ENCODE measurements at places on chromosomes 16 and 17.

DNA sequence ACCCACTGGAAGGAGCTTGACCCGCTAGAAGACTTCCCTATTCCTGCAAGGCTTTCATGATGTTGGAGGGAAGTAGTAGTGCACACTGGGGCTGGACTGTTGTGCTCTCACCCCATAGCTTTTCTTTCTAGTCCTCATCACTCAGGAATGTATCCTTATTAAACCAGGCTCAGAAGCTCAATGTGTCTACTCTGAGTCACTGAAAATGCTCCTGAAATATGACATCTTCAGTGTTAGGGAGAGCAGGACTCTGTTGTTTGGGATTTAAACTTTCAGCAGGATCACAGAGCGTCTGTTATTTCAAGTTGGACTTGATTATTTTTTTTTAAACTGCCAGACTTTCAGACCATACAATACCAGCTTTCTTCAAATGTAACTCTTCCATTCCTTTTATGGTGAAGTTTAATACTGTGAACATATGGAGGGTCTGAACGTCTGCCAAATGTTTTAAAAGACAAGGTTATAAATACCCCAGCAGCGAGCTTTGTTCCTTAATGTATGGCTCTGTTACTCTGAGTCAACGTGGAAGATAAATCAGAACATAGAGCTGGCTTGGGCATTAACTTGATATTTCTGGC is 257.5 kb downstream of the CDH11 start:
- DNase-seq, result no peak
- H3K4me1 ChIP-seq, result no peaks in the 10 kb centered on the region
- no peaks in the 10 kb centered on the region for H3K27me3 ChIP-seq
- no peaks in the 10 kb centered on the region for H3K36me3 ChIP-seq
- H3K4me3 ChIP-seq, result no peak overlapping the region
- no peak overlapping the region for H3K27ac ChIP-seq

DNA sequence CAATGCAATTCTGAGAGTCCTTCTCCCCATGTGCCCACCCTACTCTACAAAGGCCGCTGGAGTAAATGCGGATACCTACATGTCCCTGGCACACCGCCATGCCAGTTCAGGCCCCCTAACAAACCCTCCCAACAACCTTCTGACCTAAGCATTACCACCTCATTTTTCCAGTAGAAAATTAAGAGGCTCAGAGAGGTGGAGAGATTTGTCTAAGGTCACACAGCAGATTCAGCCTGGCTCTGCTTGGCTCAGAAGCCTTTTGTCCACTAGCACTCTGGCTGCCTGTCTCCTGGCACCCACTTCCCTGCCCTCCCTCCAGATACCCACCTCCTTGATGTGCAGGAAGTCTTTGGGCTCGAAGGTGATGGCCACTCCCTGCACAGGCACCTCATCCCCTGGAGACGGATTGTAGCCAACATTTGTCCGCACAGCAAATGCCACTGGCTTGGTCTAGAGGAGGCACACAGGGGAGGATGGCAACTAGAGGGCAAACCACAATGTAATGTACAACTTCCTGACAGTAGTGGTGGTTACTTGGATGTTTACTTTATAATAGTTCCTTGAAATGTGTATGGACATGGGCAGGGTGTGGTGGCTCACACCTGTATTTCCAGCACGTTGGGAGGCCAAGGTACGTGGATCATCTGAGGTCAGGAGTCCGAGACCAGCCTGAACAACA is 10.2 kb downstream of the CACNB1 start:
- H3K36me3 ChIP-seq, result peaks cover 99% of the 10 kb centered on the region
- H3K27ac ChIP-seq, result no peak overlapping the region
- H3K27me3 ChIP-seq, result no peaks in the 10 kb centered on the region
- no peak for DNase-seq
- H3K4me1 ChIP-seq, result no peaks in the 10 kb centered on the region
- no peak overlapping the region for H3K4me3 ChIP-seq

GRCh38 chr16:81185416-81185815 is 53.1 kb upstream of the BCO1 start:
- peaks cover 15% of the 10 kb centered on the region for H3K4me1 ChIP-seq
- no peaks in the 10 kb centered on the region for H3K27me3 ChIP-seq
- no peak overlapping the region for H3K4me3 ChIP-seq
- no peak overlapping the region for H3K27ac ChIP-seq
- no peak for DNase-seq

GRCh38 chr17:22270381-22270780 is 578.1 kb downstream of the KCNJ18 start:
- DNase-seq, result no peak
- H3K27ac ChIP-seq, result no peak overlapping the region
- no peaks in the 10 kb centered on the region for H3K36me3 ChIP-seq
- H3K4me1 ChIP-seq, result no peaks in the 10 kb centered on the region
- no peaks in the 10 kb centered on the region for H3K27me3 ChIP-seq

GRCh38 chr16:73329358-73330286 is 281.7 kb upstream of the ZFHX3 start:
- no peak overlapping the region for H3K27ac ChIP-seq
- H3K36me3 ChIP-seq, result no peaks in the 10 kb centered on the region
- H3K27me3 ChIP-seq, result no peaks in the 10 kb centered on the region
- H3K4me1 ChIP-seq, result no peaks in the 10 kb centered on the region

DNA sequence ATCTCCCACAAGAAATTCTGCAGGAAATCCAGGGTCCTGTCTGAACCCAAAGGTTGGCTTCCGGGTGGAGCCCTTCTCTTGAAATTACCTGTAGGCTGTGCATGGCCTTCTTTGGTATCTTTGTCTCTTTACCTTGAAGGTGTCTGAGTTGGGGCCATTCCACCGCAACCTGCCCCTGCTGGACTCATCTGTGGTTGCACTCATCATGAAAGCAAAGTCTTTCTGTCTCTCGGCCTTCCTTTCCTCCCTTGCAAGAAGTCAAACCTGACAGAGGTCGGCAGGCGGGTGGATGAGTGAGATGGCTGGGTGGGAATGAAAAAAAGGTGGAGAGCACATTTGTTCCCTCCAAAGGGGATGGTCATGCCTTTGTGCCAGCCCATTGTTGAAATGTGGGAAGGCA is 25.1 kb downstream of the SALL1 start:
- DNase-seq, result no peak
- H3K4me1 ChIP-seq, result no peaks in the 10 kb centered on the region
- no peak overlapping the region for H3K4me3 ChIP-seq
- no peaks in the 10 kb centered on the region for H3K27me3 ChIP-seq

DNA sequence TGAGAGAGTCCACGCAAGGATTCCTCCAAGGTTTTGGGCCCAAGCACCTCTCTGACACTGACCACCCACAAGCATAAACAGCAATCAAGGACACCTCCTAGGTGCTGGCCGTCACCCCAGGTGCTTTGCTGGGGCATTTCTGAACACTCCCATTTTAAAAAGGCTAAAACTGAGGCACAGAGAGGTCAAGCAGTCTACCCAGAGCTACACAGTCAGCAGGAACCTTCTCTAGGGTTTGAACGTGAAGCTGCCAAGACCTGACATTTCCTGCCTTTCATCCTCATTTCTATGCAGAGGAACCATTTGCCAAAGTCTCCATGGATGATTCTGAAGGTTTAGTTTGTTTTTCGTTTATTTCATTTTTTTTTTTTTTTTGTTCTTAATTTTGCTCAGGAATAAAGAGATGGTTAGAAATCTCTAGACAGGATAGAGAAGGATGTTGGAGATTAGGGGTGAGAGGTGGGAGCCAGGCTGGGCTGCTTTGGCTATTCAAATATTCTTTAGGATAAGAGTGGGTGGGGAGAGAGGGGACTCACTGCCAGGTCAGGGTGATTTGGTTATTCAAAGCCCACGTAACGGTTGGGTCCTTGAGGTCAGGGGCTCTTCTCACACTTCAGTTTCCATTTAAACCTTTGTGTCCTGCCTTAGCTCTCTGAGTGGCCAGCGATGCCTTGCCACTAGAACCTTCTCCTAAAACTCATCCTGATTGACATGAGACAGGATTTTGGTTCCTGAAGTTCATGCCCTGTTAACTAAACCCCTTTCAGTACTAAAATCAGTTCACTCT is 6.2 kb downstream of the PLCG2 start:
- DNase-seq, result no peak
- H3K4me3 ChIP-seq, result no peak overlapping the region
- H3K27ac ChIP-seq, result no peak overlapping the region
- H3K4me1 ChIP-seq, result no peaks in the 10 kb centered on the region
- H3K36me3 ChIP-seq, result no peaks in the 10 kb centered on the region

DNA sequence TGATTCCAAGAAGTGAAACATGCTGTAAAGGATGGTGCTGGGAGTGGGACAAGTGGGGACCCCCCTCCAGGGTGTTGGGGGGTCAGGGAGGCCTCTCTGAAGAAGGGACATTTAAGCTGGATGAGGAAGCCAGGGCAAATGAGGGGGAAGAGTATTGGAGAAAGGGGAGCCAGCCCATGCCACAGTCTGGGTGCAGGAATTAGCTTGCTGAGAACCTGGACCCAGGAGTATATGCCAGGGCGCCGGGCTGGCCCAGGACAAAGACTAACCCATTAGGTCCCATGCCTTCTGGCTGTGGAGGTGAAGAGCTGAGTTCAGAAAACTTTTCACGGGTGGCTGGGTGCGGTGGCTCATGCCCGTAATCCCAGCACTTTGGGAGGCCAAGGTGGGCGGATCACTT is 45.6 kb upstream of the PIK3R6 start:
- no peak overlapping the region for H3K4me3 ChIP-seq
- no peaks in the 10 kb centered on the region for H3K27me3 ChIP-seq
- peak; percentile 21 for DNase-seq
- no peaks in the 10 kb centered on the region for H3K4me1 ChIP-seq
- H3K27ac ChIP-seq, result no peak overlapping the region

- H3K27ac ChIP-seq, result peak overlapping the region; percentile 99
- no peaks in the 10 kb centered on the region for H3K27me3 ChIP-seq
- no peak for DNase-seq
- H3K4me3 ChIP-seq, result no peak overlapping the region
Observed at GRCh38 chr17:50184064-50184463, 17.4 kb downstream of the COL1A1 start.

DNA sequence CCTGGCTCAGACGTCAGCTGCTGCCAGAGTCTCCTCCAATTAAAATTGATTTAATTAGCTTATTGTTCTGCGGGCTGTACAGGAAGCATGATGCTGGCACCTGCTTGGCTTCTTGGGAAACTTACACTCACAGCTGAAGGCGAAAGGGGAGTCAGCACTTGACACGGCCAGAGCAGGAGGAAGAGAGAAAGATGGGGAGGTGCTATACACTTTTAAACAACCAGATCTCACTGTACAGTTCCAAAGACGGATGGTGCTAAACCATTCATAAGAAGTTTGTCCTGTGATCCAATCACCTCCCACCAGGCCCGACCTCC is 1.4 kb upstream of the PRDM7 start:
- no peak overlapping the region for H3K4me3 ChIP-seq
- no peaks in the 10 kb centered on the region for H3K36me3 ChIP-seq
- no peaks in the 10 kb centered on the region for H3K4me1 ChIP-seq
- no peak for DNase-seq

DNA sequence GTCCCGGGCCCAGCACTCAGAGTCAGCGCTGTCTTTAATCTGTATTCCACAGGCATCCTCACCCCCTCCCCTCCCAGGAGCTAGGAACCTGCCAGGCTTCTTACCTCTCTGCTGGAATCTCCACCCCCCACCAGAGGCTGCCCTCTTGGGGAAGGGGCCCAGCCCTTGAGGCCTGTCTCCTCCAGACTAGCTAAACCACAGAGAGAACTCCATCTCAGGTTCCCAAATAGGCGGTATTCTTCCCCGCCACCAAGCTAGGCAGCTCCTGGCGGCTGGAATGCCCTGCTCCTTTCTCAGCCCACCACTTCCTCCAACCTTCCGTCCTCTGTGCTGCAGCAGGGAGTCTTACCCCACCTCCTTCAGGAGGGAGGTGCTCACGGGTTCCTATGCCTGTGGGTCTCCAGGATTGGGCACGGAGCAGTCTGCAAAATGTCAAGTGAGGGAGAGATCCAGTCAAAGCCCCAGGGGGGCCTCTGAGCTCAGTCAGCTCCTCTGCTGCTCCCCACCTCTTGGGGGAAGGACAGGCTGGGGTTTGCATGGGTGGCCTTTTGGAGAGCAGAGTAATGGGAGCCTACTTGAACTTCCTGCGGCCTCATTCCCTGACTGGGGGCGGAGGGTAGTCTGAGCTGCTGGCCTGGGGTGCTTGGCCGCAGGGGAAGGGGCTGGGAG is 55.7 kb downstream of the SREBF1 start:
- H3K36me3 ChIP-seq, result no peaks in the 10 kb centered on the region
- no peaks in the 10 kb centered on the region for H3K27me3 ChIP-seq
- peak overlapping the region; percentile 76 for H3K4me3 ChIP-seq
- DNase-seq, result no peak
- peak overlapping the region; percentile 82 for H3K27ac ChIP-seq

DNA sequence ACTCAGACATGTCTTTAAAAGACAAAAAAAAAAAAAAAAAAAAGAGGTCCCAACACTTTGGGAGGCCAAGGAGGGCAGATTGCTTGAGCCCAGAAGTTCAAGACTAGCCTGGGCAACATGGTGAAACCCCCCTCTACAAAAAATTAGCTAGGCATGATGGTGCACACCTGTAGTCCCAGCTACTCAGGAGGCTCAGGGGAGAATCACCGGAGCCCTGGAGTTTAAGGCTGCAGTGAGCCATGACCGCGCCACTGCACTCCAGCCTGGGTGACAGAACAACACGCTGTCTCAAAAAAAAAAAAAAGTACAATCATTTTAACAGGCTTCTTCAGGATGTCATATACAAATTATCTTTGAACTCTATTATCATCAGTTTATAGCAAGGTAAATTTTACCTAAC is 22.0 kb downstream of the C16orf87 start:
- H3K36me3 ChIP-seq, result no peaks in the 10 kb centered on the region
- no peak overlapping the region for H3K27ac ChIP-seq
- H3K4me1 ChIP-seq, result no peaks in the 10 kb centered on the region

DNA sequence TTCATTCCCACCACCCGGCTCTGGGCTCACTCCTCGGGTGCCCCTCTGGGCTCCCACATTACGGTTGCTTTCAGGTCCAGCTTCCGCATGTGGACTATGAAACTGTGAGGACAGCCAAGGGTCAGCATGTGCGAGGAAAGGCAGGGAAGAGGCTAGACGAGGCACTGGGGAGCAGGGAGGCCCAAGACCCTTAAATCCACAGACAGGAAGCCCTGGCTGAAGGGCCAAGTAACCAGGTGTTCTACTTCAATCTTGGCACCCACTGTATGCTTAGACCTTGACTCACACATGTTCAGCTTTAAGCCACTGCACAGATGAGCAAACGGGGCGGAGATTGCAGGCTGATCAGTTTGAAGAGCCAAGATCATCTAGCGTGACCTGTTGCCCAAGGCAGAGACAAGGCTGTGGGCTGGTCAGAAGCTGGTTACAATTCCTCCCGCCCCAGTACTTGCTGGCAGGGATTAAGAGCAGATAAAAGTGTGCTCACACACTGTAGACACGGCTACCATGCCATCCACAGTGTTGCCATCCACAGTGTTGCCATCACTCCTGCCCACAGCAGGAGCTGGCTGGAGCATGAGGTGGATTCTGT is at the start of gene CES4A:
Gene CES4A, plus strand, starts transcription at position 393 of the 592 bp plus-strand sequence. Its CDS starts 184 bp downstream, at position 577.
- H3K36me3 ChIP-seq, result no peaks in the 10 kb centered on the region
- H3K4me1 ChIP-seq, result no peaks in the 10 kb centered on the region
- no peak within 1 kb of the TSS for H3K27ac ChIP-seq
- H3K4me3 ChIP-seq, result no peak within 1 kb of the TSS

- no peaks in the 10 kb centered on the region for H3K27me3 ChIP-seq
- H3K4me1 ChIP-seq, result peaks cover 33% of the 10 kb centered on the region
- H3K36me3 ChIP-seq, result no peaks in the 10 kb centered on the region
- peak overlapping the region; percentile 86 for H3K27ac ChIP-seq
- no peak overlapping the region for H3K4me3 ChIP-seq
Observed at GRCh38 chr16:4942481-4942880, 5.5 kb upstream of the PPL start.

All from ascending aorta (tissue), 2 donors.